Sciatic nerve (tissue), 2 donors: ENCODE measurements at places on chromosomes 12 and 14. TPM values are rescaled to one million over a fixed set of nuclear protein-coding genes. Genes with fewer than 3 reads are reported as not detected.
A peak's percentile ranks its signal among the peaks of the same experiment; 100 is the strongest.

DNA sequence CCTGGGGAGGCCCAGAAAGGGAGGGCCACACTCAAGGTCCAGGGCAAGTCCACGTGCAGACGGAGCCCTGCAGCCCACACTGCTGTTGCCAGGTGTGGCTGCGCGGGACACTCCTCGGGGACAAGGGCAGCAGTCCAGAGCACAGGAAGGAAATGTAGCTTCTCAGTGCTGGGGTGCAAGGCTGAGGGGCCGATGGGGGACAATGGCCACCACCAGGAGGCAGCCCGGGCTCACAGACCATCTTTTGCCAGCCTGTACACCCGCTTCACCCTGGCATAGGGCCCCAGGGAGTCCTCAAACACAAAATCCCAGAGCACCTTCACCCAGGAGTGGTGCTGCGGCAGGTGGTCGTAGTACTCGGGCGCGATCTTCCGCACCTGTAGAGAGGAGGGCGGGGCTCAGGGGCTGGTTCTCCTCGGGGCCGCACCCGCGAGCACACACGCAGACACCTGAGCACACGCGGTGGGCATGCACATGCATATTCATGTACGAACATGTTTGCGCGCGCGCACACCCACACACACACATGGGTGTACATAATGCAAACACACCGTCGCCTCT is 12.8 kb downstream of the DEGS2 start:
- no peak for DNase-seq

DNA sequence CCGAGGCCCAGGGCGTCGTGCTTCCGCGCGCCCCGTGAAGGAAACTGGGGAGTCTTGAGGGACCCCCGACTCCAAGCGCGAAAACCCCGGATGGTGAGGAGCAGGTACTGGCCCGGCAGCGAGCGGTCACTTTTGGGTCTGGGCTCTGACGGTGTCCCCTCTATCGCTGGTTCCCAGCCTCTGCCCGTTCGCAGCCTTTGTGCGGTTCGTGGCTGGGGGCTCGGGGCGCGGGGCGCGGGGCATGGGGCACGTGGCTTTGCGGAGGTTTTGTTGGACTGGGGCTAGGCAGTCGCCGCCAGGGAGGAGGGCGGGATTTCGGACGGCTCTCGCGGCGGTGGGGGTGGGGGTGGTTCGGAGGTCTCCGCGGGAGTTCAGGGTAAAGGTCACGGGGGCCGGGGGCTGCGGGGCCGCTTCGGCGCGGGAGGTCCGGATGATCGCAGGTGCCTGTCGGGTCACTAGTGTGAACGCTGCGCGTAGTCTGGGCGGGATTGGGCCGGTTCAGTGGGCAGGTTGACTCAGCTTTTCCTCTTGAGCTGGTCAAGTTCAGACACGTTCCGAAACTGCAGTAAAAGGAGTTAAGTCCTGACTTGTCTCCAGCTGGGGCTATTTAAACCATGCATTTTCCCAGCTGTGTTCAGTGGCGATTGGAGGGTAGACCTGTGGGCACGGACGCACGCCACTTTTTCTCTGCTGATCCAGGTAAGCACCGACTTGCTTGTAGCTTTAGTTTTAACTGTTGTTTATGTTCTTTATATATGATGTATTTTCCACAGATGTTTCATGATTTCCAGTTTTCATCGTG is 612 bp downstream of the MDM2 start:
- DNase-seq: peak; percentile 88

The VCPKMT gene
- 6.7 TPM for total RNA-seq

- no peak for DNase-seq
These were observed 32.7 kb upstream of the PRPF39 start for GRCh38 chr14:45051180-45051579.

DNA sequence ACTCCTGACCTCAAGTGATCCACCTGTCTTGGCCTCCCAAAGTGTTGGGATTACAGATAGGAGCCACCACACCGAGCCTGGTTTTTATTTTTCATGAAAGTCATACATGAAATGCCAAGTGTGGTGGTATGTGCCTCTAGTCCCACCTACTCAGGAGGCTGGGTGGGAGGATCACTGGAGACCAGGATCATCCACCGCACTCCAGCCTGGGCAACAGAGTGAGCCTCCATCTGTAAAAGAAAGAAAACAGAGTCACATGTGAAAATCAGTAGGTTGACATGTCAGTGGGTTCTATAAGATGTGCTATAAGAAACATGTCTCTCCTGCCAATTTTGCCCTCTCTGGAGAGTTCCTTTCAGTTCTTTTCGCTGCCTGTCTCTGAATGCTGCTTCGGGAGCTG is 28.2 kb downstream of the ANKRD9 start:
- DNase-seq: no peak
